ENCODE measurements at places on chromosomes 16 and 17.

- DNase-seq, result peak; percentile 37
Measured at GRCh38 chr16:46908540-46909372, 24.6 kb downstream of the GPT2 start.

DNA sequence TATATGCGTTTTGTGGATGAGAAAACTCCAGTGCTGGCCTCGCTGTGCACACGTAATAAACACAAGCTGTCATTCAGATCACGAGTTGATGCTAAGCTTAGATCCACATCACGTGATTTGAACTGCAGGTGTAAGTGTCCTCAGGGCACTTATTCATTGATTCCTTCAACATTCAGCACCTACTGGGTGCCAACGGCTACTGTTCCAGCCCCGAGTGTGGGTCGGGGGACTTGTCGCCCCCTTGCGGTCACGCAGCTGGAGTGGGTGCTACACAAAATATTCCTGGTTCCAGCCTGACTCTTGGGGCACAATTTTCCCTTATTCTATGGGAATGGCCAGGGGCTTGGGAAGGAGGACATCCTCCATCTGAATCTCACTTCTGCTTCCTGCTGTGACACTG, 29.9 kb upstream of the GINS2 start:
- no peak for DNase-seq

DNA sequence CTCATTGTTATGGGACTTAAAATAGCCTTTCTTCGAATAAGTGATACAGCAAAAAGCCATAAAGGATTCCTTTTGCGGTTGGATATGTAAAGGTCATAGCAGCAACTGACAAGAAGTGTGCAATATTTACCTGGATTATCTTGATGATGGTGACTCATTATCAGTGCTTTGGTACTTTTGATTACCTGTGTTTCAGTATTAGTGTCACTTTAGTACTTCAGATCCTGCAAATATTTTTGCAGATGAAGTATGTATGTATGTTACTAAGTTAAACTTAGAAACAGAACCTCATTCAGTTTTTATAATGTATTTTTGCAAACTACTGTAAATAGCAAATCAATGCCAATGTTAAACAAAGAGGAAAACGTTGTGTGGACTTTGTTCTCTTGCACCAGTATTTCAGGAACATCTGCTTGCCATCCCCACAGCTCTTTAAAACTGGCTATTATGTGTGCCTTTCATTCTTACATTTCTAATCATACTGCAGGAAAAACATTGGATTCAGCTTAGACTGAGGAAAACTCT, 10.5 kb downstream of the CNEP1R1 start:
- no peak for DNase-seq

GRCh38 chr17:44001461-44001920, 2.9 kb upstream of the NAGS start:
- no peak for DNase-seq

- peak; percentile 65 for DNase-seq
Measured at GRCh38 chr17:38572669-38573365, 32.9 kb downstream of the SRCIN1 start.

GRCh38 chr17:76408037-76408849, 23.8 kb downstream of the SPHK1 start:
- DNase-seq, result no peak

DNA sequence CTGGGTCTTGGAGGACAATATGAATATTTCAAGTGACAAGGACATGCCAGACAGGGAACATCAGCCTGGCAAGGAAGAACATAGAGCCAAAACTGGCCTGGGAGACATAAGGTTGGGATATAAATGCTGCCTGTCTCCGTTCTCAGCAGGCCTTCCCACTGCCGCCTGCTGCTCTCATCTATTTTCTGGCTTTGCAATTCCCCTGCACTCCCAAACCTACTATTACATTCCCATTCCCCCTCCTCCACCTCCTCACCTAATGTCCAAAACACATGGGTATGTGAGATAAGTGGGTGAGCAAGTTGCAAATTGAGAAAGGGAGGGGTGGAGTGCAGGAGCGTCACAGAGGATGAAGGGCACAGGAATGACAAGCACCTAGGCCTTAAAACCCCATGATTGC, 244.3 kb upstream of the CDH8 start:
- no peak for DNase-seq

GRCh38 chr17:41212524-41213169, 13.8 kb upstream of the KRTAP9-2 start:
- no peak for DNase-seq

DNA sequence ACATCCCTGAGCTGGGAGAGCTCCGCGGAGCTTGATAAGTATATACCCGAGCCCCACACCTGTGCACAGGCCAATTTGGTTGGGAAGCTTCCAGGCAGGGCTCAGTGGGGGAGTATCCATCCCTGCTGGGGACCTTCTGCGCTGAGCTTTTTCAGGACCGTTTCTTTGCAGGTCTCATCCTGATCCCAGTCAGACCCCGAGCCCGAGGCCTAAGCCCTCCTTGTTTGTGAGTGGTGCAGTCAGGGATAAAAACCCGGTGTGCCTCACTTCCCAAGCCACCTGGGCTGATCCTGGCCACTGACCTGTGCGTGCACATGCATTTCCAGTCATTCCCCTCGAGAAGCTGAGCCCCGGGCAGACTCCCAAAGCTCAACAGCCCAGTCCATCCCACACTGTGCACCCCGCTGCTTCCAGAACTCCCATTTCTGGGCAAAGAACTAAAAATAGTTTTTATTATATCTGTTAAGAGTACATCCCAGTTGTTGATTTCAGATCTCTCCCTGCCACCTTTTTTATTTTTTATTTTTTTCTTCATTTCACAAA, 27.3 kb upstream of the NAT9 start:
- no peak for DNase-seq

DNA sequence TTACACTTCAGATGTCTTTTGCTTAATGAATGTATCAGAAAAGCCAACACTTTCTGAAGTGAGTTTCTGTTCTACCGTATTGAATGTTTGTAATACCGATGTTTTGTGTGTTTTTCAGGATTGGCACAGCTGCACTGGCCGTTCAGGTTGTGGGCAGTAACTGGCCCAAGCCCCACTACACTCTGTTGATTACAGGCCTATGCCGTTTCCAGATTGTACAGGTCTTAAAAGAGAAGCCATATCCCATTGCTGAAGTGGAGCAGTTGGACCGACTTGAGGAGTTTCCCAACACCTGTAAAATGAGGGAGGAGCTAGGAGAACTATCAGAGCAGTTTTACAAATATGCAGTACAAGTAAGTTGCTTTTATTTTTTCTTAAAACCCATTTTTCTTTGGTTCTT, 4.7 kb upstream of the ABCC11 start:
- no peak for DNase-seq

Data from NCI-H1930 (cell line).